ENCODE measurements at places on chromosomes 7 and 10. TPM values are rescaled to one million over a fixed set of nuclear protein-coding genes. Genes with fewer than 3 reads are reported as not detected.

GRCh38 chr7:80821771-80822319, 97.0 kb downstream of the SEMA3C start:
- H3K4me3 ChIP-seq = no peak overlapping the region
- H3K36me3 ChIP-seq = no peaks in the 10 kb centered on the region
- H3K27ac ChIP-seq = no peak overlapping the region
- peaks cover 2% of the 10 kb centered on the region for H3K4me1 ChIP-seq

- DNase-seq = no peak
- H3K36me3 ChIP-seq = no peaks in the 10 kb centered on the region
- H3K27ac ChIP-seq = no peak overlapping the region
- H3K4me1 ChIP-seq = no peaks in the 10 kb centered on the region
These were observed 12.5 kb upstream of the ST7 start for GRCh38 chr7:116940689-116941370.

DNA sequence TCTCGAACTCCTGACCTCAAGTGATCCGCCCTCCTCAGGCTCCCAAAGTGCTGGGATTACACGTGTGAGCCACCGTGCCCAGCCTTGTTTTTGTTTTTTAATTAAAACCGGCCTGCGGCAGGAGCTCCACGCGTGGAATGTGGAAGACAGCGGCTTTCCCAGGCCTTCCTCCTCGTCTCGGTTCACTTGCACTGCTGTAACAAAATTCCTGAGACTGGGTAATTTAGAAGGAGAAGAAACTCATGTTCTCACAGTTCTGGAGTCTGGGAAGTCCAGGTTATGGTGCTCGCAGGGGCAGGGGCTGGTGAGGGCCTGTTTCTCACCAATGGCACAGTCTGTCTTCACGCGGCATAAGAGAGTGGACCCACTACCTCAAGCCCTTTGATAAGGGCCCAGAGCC, 14.4 kb upstream of the CRYGN start:
- peaks cover 4% of the 10 kb centered on the region for H3K4me1 ChIP-seq
- H3K36me3 ChIP-seq = no peaks in the 10 kb centered on the region
- H3K4me3 ChIP-seq = no peak overlapping the region
- H3K27me3 ChIP-seq = no peaks in the 10 kb centered on the region
- DNase-seq = no peak
- H3K27ac ChIP-seq = no peak overlapping the region

DNA sequence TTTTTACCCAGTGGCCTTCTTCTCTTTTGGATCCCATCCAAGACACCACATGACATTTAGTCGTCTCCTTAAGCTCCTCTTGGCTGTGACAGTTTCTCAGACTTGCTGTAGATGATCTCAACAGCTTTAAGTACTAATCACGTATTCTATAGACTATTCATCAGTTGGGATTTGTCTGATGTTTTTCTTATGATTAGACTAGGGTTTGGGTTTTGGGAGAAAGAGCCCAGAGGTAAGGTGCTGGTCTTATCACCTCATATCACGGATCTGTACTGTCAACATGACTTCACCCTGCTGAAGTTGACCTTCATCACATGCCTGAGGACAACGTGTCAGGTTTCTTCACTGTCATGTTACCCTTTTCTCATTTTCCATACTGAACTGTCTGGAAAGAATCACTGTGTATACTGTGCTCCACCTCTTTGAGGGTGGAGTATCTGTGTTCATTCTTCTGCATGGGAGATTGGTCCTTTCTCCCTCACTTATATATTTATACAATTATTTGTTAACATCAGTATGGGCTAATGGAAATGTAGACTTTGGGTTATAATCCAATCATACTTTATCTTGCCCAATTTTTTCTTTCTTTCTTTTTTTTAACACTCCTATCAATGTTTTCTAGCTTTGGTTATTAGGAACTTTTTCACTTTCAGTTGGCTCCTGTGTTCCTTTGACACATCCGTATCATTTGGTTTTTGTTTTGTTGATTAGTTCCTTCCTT, 6.4 kb upstream of the HKDC1 start:
- DNase-seq = no peak
- H3K4me3 ChIP-seq = no peak overlapping the region
- H3K4me1 ChIP-seq = peaks cover 3% of the 10 kb centered on the region
- H3K27me3 ChIP-seq = no peaks in the 10 kb centered on the region
- peaks cover 8% of the 10 kb centered on the region for H3K36me3 ChIP-seq
- no peak overlapping the region for H3K27ac ChIP-seq

GRCh38 chr10:58177362-58177947, 90.2 kb downstream of the IPMK start:
- no peaks in the 10 kb centered on the region for H3K27me3 ChIP-seq
- no peaks in the 10 kb centered on the region for H3K4me1 ChIP-seq
- H3K4me3 ChIP-seq = no peak overlapping the region
- DNase-seq = no peak

DNA sequence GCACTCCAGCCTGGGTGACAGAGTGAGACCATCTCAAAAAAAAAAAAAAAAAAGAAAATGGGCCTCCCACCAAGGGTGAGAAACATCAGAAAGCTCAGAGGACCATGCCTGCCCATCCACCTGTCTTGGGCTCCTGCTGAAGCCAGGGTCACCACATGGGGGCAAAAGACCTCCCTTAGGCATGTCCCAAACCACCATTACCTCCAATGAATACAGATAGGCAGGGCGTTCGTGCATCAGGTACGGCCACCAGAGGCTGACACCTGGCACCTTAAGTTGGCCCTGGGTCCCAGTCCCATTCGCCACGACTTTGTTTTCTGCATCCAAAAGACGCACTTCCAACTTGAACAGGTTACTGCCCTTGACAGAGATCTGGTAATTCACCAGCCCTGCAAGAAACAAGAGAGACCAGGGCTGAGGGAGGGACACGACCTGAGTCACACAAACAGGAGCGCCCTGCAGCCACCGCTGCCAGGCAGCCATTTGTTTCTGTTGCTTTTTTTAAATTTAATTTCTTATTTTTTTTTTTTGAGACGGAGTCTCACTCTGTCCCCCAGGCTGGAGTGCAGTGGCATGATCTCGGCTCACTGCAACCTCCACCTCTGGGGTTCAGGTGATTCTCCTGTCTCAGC, 6.1 kb downstream of the GUSB start:
- H3K27me3 ChIP-seq = no peaks in the 10 kb centered on the region
- H3K27ac ChIP-seq = no peak overlapping the region
- no peak for DNase-seq

HMX2 gene
- not detected for total RNA-seq

DNA sequence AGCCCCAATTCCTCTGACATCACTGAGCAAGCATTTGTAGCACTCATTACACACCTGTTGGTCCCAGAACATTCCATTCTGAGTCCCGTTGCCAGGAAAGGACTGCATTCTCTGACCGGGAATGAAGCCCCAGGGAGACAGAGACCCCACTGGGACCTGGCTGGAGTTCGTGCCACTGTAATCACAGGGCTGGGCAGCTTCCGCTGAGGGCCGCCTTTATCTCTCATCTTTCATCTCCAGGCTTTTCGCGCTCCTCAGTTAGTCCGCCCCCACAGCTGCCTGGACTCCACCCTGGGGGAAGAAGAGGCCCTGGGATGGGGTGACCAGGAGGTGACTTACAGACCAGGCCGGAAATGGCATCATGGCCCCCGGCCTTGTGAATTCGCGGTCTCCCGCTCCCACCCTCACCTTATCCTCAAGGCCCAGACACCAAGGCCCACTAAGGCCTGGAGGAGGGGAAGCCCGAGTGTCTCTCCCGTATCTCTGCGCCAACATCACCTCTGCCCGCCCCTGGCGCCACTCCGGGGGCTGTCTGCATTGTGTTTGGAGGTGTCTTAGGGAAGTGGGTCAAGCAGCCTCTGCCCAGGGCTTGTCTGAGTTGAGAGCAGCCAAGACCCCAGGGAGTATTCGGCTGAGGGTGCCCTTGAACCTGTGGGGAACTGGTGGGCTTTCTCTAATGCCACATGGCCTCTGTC, 75.4 kb downstream of the PROSER2 start:
- DNase-seq = peak; percentile 95
- H3K4me3 ChIP-seq = no peak overlapping the region
- H3K27me3 ChIP-seq = no peaks in the 10 kb centered on the region
- H3K27ac ChIP-seq = peak overlapping the region; percentile 75
- peaks cover 19% of the 10 kb centered on the region for H3K4me1 ChIP-seq

UPK3BL2 gene
- total RNA-seq = 19.5 TPM

DNA sequence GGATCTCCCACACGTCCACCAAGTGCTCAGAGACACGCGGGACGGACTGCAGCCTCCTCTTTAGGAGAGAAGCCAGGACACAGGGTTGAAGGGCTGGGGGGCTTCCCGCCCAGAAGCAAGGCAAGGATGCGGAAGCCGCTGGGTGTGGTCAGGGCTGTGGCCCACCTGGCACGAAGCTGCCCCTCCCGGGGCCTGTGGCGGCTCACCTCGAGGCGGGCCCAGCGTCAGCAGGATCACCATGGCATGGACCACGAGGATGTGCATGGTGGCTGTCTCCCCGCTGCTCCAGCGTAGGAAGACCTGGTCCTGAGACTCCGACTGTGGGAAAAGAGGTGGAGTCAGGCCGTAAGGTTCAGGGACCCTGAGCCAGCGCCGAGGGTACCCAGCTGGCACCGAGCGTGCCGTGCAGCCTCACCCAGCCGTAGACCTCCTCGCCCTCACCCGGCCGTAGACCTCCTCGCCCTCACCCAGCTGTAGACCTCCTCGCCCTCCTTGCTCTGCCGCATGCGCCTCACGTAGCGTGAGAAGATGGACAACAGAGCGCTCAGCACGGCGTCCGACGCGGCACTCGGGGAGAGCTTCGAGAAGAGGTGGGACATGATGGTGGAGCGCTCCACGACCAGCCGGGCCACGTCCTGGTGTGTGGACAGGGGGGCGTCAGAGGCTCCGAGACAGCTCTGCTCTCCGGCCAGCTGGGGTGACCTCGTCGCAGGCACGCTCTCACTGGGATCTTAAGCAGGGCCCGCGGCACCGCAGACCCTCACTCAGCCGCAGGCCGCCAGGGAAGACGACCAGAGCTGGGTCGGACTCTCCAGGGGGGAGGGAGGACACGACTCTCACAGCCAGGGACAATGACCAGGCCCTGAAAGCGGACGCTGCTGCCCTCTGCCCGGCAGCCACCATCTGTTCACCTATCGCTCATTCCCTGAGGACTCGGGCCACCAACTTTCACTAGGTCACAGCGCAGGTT, 20.4 kb downstream of the INTS1 start:
- H3K4me3 ChIP-seq = no peak overlapping the region
- H3K27ac ChIP-seq = no peak overlapping the region
- DNase-seq = no peak
- H3K36me3 ChIP-seq = peaks cover 62% of the 10 kb centered on the region

GRCh38 chr7:149791-150636, 42.4 kb upstream of the FAM20C start:
- peak; percentile 53 for DNase-seq
- no peaks in the 10 kb centered on the region for H3K36me3 ChIP-seq
- H3K27me3 ChIP-seq = no peaks in the 10 kb centered on the region
- H3K4me1 ChIP-seq = peaks cover 17% of the 10 kb centered on the region

SCIN gene
- total RNA-seq = 0.67 TPM

DNA sequence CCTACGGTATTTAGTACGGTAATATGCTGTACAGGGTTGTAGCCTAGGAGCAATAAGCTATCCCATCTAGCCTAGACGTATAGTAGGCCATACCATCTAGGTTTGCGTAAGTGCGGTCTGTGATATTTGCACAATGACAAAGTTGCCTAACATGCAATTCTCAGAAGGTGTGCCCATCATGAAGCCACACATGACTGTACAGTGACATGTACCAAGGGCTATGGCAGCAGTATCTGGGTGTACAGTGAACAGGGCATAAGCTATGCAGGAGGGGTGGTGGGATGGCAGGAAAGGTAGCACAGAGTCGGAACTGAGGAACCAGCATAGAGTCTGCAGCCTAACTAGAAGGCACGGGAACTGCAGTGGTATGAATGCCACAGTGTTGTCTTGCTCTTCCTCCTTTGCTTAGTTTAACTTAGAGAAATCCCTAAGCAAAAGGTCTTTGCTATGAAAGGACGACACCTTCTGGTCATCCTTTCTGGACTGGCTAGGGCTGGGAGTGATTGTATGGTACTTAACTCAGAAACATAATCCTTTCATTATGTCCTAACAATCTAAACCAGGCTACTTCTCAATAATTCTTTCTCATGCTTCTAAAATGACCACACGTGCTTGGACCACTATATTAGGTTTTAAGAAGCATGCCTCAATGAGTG, 93.5 kb downstream of the DYNC1I1 start:
- no peak overlapping the region for H3K27ac ChIP-seq
- H3K4me1 ChIP-seq = peaks cover 5% of the 10 kb centered on the region
- H3K27me3 ChIP-seq = no peaks in the 10 kb centered on the region
- no peak overlapping the region for H3K4me3 ChIP-seq

All from thyroid gland (tissue), 4 donors.